CD4-positive, alpha-beta T cell (primary cell): ENCODE measurements at places on chromosomes 4 and X.

GRCh38 chr4:128862608-128863311, 53.3 kb downstream of the JADE1 start:
- H3K4me1 ChIP-seq, result peaks cover 27% of the 10 kb centered on the region
- no peaks in the 10 kb centered on the region for H3K27me3 ChIP-seq
- H3K27ac ChIP-seq, result peak overlapping the region; percentile 26

DNA sequence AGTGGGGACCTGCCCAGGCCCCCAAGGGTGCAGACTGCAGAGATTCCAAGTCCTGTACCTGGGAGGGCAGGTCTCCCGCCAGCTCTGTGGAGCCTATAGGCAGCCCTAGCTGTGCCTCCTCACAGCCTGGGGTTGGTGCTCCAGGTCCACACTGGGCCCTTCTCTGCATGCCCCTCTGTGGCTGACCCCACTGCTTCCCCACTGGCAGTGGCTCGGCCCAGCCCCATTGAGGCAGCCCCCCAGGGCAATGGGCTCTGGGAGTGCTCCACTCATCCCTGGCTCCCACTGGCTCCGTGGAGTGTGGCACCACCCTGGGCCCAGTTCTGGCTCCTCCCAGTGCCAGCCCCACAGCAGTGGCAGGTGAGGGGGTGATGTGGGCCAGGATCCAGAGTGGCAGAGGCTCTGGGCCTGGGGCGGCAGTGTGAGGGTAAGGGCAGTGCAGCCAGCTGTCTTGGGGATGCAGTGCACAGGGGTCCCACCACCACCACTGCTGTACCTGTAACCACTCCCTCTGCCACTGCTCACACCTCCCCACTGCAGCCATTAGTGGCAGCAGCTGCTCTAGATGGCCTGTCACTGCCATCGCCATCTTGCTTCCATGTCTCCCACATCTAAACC, 312.2 kb downstream of the GPM6A start:
- no peaks in the 10 kb centered on the region for H3K36me3 ChIP-seq
- DNase-seq, result no peak
- no peaks in the 10 kb centered on the region for H3K4me1 ChIP-seq
- no peaks in the 10 kb centered on the region for H3K27me3 ChIP-seq
- H3K4me3 ChIP-seq, result no peak overlapping the region

- no peak overlapping the region for H3K27ac ChIP-seq
- no peaks in the 10 kb centered on the region for H3K36me3 ChIP-seq
- H3K4me1 ChIP-seq, result no peaks in the 10 kb centered on the region
These were observed 254.6 kb upstream of the EPHA5 start for GRCh38 chr4:65924843-65925242.

GRCh38 chrX:1502241-1502640, 34.7 kb downstream of the P2RY8 start:
- peak overlapping the region; percentile 14 for H3K27ac ChIP-seq
- no peaks in the 10 kb centered on the region for H3K27me3 ChIP-seq
- peaks cover 57% of the 10 kb centered on the region for H3K4me1 ChIP-seq
- peaks cover 26% of the 10 kb centered on the region for H3K36me3 ChIP-seq

GRCh38 chr4:55439023-55439422, 43.3 kb downstream of the TMEM165 start:
- DNase-seq, result no peak
- no peak overlapping the region for H3K4me3 ChIP-seq
- H3K4me1 ChIP-seq, result peaks cover 9% of the 10 kb centered on the region
- no peak overlapping the region for H3K27ac ChIP-seq
- H3K36me3 ChIP-seq, result peaks cover 41% of the 10 kb centered on the region
- H3K27me3 ChIP-seq, result no peaks in the 10 kb centered on the region

DNA sequence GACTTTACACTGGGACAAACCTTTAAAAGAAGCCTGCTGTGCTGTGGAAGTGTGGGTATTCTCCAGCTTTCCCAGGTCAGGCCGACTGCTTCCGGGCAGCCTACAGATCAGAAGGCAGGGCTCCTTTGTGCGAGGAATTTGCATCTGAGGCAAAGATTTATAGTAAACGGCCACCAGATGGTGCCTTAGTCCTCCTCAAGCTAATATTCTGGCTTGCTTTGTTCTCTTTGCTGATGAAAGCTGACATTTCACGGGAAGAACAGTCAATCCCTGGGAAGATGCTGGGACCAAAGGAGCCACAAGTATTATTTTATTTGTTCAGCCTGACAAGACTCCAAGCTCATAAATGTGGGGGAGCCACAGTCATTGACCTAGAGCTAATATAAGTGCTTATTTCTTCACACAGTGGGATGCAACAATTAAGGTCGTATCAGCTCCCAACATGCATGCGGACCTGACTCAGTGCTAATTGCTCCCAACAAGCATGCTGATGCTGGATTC, 120.7 kb upstream of the TRIM2 start:
- no peak overlapping the region for H3K4me3 ChIP-seq
- no peaks in the 10 kb centered on the region for H3K36me3 ChIP-seq
- peak; percentile 65 for DNase-seq
- no peaks in the 10 kb centered on the region for H3K27me3 ChIP-seq
- H3K4me1 ChIP-seq, result peaks cover 56% of the 10 kb centered on the region

- H3K27me3 ChIP-seq, result no peaks in the 10 kb centered on the region
- H3K4me3 ChIP-seq, result no peak overlapping the region
- H3K36me3 ChIP-seq, result peaks cover 2% of the 10 kb centered on the region
- no peak overlapping the region for H3K27ac ChIP-seq
- DNase-seq, result no peak
These were observed 168.9 kb downstream of the MAB21L2 start for GRCh38 chr4:150750824-150751223.

DNA sequence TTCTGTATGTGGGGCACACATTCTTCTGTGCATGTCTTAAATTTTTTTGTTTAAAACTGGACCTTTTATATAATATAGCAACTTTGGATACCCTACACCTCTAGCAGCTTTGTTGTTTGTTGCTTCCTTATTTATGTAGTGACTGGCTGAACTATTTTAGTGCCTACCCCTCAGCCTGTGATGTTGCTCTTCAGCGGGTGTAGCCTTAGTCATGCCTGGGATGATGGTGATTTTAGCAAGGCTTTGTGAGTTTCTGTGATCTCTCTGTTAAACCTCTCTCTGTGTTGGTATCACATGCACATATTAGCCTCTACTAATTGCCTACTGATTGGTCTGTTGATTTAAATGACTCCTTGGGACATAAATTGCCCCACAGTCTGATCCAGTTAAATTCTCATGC, 22.8 kb downstream of the USP9X start:
- DNase-seq, result no peak
- peaks cover 18% of the 10 kb centered on the region for H3K4me1 ChIP-seq
- H3K27me3 ChIP-seq, result no peaks in the 10 kb centered on the region
- H3K4me3 ChIP-seq, result no peak overlapping the region

DNA sequence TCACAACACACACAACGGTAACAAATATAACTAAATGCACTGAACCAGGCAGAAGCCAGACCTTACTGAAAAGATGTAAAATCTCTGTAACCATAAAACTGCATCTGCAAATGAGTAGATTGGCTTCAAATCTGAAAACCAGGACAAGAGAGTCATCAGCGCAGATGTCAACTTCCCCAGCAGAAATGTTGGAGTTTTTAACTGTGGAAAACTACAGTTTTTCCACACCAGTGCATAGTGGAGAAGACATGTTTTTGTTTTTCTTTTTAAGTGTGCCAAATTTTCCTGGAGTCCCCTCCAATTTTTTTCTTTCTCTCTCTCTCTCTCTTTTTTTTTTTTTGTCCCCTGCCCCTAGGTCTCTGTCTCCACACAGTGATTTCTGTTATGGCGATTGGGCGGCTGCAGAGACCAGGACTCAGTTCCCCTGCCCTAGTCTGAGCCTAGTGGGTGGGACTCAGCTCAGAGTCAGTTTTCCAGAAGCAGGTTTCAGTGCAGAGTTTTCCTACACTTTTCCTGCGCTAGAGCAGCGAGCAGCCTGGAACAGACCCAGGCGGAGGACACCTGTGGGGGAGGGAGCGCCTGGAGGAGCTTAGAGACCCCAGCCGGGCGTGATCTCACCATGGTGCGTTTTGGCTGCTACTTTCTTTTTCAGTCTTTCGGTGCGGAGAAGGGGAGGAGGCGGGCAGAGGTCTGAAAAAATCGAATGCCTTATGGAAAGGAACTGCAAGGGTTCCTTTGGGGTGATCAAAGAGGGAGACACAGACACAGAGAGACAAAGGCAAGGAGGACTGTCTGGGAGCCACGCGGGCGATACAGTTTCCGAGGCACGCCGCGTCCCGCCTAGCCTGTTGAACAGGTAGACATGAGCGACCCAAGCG, at the start of gene GUCY1A1:
TSS of gene GUCY1A1 (plus strand) at position 505 of the 878 bp plus-strand sequence. CDS start 30,020 bp downstream, outside the sequence.
- peak within 1 kb of the TSS; percentile 46 for H3K4me3 ChIP-seq
- no peak for DNase-seq
- H3K27ac ChIP-seq, result no peak within 1 kb of the TSS
- H3K4me1 ChIP-seq, result peaks cover 3% of the 10 kb centered on the region

GRCh38 chrX:75522565-75523431, at the start of gene ZDHHC15:
Gene ZDHHC15, minus strand, starts transcription at chrX:75523037. Its CDS starts 13 bp downstream, at chrX:75523024.
- no peaks in the 10 kb centered on the region for H3K36me3 ChIP-seq
- H3K27me3 ChIP-seq, result no peaks in the 10 kb centered on the region
- DNase-seq, result peak; percentile 55
- no peaks in the 10 kb centered on the region for H3K4me1 ChIP-seq
- no peak within 1 kb of the TSS for H3K27ac ChIP-seq

GRCh38 chr4:124483048-124483906, 229.3 kb downstream of the ANKRD50 start:
- no peak for DNase-seq
- no peak overlapping the region for H3K4me3 ChIP-seq
- no peak overlapping the region for H3K27ac ChIP-seq
- no peaks in the 10 kb centered on the region for H3K36me3 ChIP-seq
- H3K4me1 ChIP-seq, result no peaks in the 10 kb centered on the region

DNA sequence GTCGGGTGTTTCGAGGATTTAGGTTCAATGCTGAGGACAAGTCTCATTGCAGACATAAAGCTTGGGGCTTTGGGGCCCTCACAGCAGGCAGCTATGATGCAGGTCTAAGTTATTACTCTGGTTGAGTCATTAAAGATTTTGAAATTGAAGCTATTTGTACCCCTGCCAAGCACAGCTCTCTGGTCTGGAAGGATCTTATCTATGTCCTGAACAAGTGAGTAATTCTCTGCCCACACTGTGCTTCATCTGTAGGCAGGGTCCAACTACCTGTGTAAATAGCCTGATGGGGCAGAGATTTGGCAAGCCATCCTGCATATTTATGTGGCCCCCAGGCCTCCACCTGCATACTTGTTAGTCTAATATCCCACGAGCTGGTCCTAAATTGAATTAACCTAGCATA, 41.4 kb upstream of the MAGEA4 start:
- H3K27me3 ChIP-seq, result no peaks in the 10 kb centered on the region
- H3K4me1 ChIP-seq, result no peaks in the 10 kb centered on the region
- DNase-seq, result no peak

GRCh38 chr4:175871774-175872405, 59.8 kb upstream of the GPM6A start:
- no peak for DNase-seq
- H3K36me3 ChIP-seq, result no peaks in the 10 kb centered on the region
- H3K27ac ChIP-seq, result no peak overlapping the region
- no peaks in the 10 kb centered on the region for H3K27me3 ChIP-seq
- no peak overlapping the region for H3K4me3 ChIP-seq

DNA sequence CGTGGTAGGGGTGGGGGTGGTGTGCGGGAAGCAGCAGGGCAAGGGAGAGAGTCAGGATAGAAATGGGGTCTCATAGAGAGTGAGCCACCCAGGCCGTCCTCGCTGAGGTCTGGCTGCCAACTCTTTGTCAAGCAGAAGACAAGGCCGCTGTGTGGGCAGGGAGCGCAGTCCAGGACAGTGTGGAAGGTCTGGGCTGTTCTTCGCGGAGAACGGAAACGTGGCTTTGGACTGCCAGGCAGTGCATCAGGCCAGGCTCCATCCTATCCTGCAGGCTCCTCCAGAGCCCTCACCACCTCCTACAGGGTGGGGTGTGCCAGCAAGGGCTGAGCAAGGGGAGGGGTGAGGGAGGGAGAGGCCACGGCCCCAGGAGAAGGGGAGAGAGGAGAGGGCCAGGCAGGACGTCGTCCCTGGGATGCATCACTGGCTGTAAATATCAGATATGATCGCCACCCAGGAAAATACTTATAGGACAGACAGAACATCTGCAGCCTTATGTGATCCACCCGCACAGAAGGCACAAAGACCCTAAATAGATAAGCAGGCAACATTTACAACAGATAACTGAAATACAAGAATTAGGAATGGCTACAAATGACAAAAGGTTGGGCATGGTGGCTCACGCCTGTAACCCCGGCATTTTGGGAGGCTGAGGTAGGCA, 85.3 kb downstream of the ABLIM2 start:
- H3K27me3 ChIP-seq, result no peaks in the 10 kb centered on the region
- H3K36me3 ChIP-seq, result no peaks in the 10 kb centered on the region
- H3K27ac ChIP-seq, result no peak overlapping the region
- no peak overlapping the region for H3K4me3 ChIP-seq

DNA sequence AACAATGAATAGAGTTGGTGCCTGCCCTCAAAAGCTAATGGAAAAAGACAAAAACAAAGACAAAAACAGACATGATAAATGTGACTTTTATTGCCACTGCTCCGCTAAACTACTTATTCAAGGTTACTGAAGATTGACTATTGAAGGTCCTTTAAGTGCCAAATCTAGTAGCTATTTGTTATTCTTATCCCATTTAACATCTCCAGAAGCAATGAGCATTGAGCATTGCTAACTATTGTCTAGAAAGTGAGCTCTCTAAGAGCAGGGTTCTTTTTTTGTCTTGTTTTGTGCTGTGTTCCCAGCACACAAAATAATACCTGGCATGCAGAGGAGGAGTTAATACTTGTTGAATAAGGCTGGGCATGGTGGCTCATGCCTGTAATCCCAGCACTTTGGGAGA, 95.4 kb upstream of the SFRP2 start:
- H3K4me3 ChIP-seq, result no peak overlapping the region
- H3K27ac ChIP-seq, result no peak overlapping the region
- no peak for DNase-seq

GRCh38 chr4:46081248-46081647, 42.6 kb downstream of the GABRG1 start:
- H3K4me3 ChIP-seq, result no peak overlapping the region
- H3K27ac ChIP-seq, result no peak overlapping the region
- no peaks in the 10 kb centered on the region for H3K36me3 ChIP-seq
- H3K4me1 ChIP-seq, result no peaks in the 10 kb centered on the region
- no peaks in the 10 kb centered on the region for H3K27me3 ChIP-seq

GRCh38 chr4:143375326-143376073, 38.8 kb downstream of the GAB1 start:
- H3K4me3 ChIP-seq, result no peak overlapping the region
- H3K36me3 ChIP-seq, result no peaks in the 10 kb centered on the region
- no peaks in the 10 kb centered on the region for H3K27me3 ChIP-seq
- H3K4me1 ChIP-seq, result no peaks in the 10 kb centered on the region
- no peak for DNase-seq

DNA sequence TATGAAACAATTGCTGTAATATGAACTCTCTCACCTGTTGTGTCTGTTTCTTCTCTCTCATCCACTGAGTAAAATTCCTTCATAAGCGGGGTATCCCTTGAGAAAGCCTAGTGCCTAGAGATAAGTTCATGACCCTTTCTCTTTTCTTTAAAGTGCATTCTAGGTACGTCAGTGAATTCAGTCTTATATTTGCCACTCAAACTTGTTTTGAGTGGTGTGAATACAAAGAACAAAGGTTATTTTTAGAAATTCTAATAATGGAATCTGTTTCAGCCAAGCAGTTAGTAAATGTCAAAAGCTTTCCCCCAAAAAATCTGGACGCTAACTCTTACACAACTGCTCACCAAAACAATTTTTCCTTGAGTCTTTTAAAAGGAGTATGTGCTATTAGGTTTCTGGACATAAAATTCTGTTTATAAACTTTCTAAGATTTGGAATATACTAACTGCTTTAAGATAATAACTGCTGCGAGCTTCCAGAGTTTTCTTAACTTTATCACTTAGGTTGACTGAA, 112.0 kb downstream of the VEGFC start:
- no peaks in the 10 kb centered on the region for H3K27me3 ChIP-seq
- no peak for DNase-seq
- no peaks in the 10 kb centered on the region for H3K4me1 ChIP-seq
- no peak overlapping the region for H3K4me3 ChIP-seq

GRCh38 chr4:182684796-182685195, 232.4 kb downstream of the DCTD start:
- DNase-seq, result no peak
- H3K4me3 ChIP-seq, result no peak overlapping the region
- no peaks in the 10 kb centered on the region for H3K27me3 ChIP-seq
- H3K4me1 ChIP-seq, result no peaks in the 10 kb centered on the region
